ENCODE measurements at places on chromosomes 11 and 22. TPM values are rescaled to one million over a fixed set of nuclear protein-coding genes. Genes with fewer than 3 reads are reported as not detected.

The MOV10L1 gene
- total RNA-seq = not detected

The MAP6 gene
- total RNA-seq = 0.23 TPM

The OR9I1 gene
- not detected for total RNA-seq

The RAG2 gene
- total RNA-seq = not detected

The NADSYN1 gene
- total RNA-seq = 114 TPM

The TYR gene
- not detected for total RNA-seq

The SPI1 gene
- 0.11 TPM for total RNA-seq

- DNase-seq = no peak
Measured at GRCh38 chr11:85572056-85572455, 55.1 kb downstream of the DLG2 start.

DNA sequence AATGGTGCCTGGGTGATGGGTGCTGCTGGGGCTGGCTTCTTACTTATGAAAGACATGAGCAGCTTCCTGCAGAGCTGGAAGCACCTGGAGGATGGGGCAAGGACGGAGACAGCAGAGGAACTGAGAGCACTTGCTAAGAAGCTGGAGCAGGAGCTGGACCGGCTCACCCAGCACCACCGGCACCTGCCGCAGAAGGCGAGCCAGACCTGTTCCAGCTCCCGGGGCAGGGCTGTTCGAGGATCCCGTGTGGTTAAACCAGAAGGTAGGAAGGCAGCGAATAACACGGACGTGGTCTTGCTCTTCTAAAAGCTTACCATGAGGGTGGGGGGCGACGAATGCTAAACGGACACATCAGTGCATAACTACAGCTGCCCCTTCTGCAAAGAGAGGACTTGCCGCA, 9.3 kb downstream of the APOL5 start:
- DNase-seq = no peak

DNA sequence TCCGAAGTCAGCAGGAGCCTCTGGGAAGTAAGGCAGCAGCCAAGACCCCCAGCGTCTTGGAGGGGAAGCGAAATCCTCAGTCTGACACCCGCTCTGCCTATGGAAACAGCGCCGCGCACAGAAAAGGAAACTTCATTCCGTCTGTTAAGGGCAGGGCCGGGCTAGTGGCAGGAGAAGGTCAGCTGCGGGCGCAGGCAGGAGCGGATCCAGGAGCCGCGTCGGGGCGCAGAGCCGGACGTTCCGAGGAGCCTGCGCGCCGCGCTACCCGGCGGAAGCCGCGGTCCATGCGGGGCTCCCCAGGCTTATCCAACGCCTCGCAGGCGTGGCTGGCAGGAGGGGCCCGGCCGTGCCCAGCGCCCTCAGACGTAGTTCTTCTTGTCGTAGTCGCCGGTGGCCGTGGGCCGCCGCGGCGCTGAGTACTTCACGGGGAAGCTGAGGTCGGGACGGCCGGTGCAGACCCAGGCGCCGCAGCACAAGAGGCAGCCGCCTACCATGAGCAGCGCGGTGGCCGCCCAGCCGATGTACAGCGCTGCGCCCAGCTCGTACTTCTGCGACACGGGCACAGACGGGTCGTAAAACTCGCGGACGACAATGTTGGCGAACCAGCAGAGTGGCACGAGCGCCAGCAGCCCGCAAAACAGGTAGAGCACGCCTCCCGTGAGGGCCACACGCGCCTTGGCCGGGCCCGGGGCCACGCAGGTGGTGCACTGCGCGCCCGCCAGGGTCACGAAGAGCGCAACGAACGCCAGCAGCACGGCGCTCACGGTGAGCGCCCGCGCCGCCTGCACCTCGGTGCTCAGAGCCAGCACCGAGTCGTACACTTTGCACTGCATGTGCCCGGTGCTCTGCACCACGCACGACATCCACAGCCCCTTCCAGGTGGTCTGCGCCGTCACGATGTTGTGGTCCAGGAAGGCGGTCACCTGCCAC, 705 bp downstream of the CLDN5 start:
- DNase-seq = no peak

DNA sequence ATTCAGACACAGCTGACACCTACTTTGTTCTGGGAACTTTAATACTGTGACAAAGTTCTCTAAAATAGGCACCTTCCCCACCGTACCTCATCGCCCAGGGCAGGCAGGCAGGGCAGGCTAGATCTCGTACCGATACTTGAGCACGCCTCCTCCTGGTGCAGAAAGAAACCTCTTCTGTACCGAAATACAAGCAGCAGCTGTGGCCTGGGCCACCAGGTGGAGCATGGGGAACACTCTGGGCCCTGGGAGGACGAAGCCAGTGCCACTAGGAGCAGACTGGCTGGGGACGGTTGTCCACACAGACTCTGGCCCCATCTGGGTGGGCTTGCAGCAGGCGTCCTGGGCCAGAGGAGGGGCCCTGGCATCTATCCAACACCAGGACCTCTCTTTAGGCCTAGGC, 12.8 kb downstream of the PMM1 start:
- DNase-seq = peak; percentile 36

DNA sequence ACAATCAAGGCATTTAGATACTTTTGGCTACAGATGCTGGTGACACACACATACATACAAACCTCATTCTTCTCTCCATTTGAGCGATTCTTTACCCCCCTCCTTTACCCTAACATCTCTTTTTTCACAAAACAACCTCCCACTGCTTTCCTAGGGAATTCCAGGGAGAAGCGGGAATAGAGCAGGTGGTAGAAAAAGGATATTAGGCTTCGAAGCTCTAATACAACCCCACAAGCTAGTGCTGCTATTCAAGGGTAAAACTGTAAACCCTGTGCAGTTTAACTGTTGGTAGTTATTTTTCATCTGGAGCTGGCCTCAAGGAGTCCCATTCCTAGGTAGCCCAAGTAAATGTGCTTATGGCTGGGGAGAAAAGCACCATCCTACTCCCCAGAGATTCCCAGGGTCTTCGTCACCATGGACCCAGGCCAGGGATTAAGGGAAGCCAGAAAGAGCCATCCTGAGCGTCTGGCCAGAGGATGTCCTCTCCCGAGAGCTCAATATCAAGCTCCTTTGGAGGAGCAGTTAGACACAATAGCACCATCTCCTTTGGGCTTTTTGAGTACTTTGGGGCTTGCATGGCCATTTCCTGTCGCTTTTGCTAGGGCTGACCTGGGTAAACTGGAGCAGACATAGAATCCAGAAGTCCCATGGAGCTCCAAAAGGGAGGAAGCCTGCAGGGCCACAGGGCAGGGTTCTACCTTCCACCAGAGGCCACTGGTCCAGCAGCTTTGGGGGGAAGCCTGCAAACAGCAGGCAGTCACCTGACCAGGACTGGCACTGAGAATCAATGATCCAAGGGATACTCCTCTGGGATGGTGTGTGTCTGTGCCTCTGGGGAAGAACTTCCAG, 3.1 kb downstream of the MAML2 start:
- DNase-seq = no peak
